ENCODE measurements at places on chromosomes 4 and X. TPM values are rescaled to one million over a fixed set of nuclear protein-coding genes. Genes with fewer than 3 reads are reported as not detected.

UCHL1 gene
- total RNA-seq: 4.7 TPM

SYAP1 gene
- total RNA-seq: 18.4 TPM

EGF gene
- not detected for total RNA-seq

PLXNB3 gene
- total RNA-seq: 0.50 TPM

SSX3 gene
- not detected for total RNA-seq

OTC gene
- not detected for total RNA-seq

CCNG2 gene
- 20.8 TPM for total RNA-seq

FGFBP2 gene
- total RNA-seq: 2.0 TPM

TRO gene
- total RNA-seq: 3.6 TPM

BST1 gene
- 0.40 TPM for total RNA-seq

RNF150 gene
- total RNA-seq: 0.05 TPM

RGN gene
- not detected for total RNA-seq

HMX1 gene
- not detected for total RNA-seq

ASB12 gene
- total RNA-seq: 0.33 TPM

PAGE1 gene
- total RNA-seq: not detected

ODAPH gene
- total RNA-seq: 3.8 TPM

TENM3 gene
- not detected for total RNA-seq

SLC25A6 gene
- total RNA-seq: 235 TPM

ADAM29 gene
- not detected for total RNA-seq

NRK gene
- total RNA-seq: not detected

SSX2B gene
- total RNA-seq: not detected

SPATA18 gene
- total RNA-seq: 0.53 TPM

GAGE12H gene
- not detected for total RNA-seq

GABRQ gene
- not detected for total RNA-seq

SLC4A4 gene
- 3.9 TPM for total RNA-seq

UBQLN2 gene
- 31.3 TPM for total RNA-seq

DNAAF6 gene
- not detected for total RNA-seq

ARHGAP36 gene
- not detected for total RNA-seq

SH3D19 gene
- total RNA-seq: not detected

ARHGAP6 gene
- total RNA-seq: not detected

EVC2 gene
- total RNA-seq: 1.3 TPM

DUSP21 gene
- total RNA-seq: not detected

SETD7 gene
- total RNA-seq: 10.8 TPM

TRIM75 gene
- total RNA-seq: not detected

MAMLD1 gene
- total RNA-seq: 11.9 TPM

P2RY8 gene
- total RNA-seq: 82.4 TPM

ZNF630 gene
- 3.2 TPM for total RNA-seq

HSD17B13 gene
- total RNA-seq: 0.29 TPM

XK gene
- total RNA-seq: 0.14 TPM

SHOX gene
- not detected for total RNA-seq

KDR gene
- not detected for total RNA-seq

SSX4B gene
- not detected for total RNA-seq

BEND2 gene
- not detected for total RNA-seq

BEX2 gene
- total RNA-seq: 3.5 TPM

PABPC5 gene
- total RNA-seq: not detected

SUPT20HL2 gene
- total RNA-seq: not detected

TMPRSS11D gene
- not detected for total RNA-seq

PNMA6F gene
- total RNA-seq: not detected
